ENCODE measurements at places on chromosomes 6 and 20.

DNA sequence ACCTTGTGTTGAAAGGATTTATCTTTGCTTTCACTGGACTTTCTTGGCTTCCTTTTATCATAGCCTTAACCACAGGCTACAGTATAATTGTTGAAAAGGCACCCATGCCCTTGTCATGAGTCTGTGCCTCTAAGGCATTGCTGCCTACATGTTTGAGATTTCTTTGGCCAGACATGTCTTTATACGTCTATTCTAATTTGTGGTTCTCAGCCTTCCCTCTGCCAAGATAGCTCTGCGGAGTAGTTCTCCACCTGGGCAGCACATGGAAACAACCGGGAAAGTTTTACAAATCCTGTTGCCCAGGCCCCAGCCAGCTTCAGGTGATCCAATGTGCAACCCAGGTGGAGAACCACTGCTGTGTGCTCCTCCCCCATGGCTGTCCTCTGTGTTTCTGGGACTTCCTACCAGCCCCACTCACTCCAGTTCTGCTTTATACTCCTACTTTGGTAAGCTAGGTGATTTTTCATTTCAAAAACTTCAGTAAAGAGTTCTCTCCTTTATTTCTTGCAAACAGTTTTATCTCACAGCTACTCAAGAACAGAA, 159.6 kb upstream of the MYLIP start:
- no peak for DNase-seq

GRCh38 chr6:49513153-49513989, 13.6 kb downstream of the GLYATL3 start:
- DNase-seq, result no peak

GRCh38 chr6:77326029-77326428, 137.3 kb downstream of the HTR1B start:
- DNase-seq, result no peak

DNA sequence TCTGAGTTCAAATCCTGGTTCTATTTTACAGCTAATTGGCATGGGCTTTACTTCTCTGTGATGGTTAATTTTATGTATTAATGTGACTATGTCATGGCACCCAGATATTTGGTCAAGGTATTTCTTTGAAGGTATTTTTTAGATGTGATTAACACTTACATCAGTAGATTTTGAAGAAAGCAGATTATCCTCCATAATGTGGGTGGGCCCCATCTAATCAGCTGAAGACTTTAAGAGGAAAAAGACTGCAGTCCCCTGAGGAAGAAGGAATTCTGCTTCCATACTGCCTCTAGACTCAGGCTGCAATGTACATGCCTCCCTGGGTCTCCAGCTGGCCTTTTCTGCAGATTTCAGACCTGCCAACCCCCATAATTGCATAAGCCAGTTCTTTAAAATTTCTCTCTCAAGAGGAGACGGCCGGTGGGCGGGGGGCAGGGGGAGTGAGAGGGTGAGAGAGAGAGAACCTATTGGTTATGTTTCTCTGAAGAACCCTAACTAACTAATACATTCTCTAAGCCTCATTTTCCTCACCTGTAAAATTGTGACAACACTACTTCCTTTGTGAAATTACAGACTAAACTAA, 338.2 kb upstream of the PRDM1 start:
- DNase-seq, result no peak

DNA sequence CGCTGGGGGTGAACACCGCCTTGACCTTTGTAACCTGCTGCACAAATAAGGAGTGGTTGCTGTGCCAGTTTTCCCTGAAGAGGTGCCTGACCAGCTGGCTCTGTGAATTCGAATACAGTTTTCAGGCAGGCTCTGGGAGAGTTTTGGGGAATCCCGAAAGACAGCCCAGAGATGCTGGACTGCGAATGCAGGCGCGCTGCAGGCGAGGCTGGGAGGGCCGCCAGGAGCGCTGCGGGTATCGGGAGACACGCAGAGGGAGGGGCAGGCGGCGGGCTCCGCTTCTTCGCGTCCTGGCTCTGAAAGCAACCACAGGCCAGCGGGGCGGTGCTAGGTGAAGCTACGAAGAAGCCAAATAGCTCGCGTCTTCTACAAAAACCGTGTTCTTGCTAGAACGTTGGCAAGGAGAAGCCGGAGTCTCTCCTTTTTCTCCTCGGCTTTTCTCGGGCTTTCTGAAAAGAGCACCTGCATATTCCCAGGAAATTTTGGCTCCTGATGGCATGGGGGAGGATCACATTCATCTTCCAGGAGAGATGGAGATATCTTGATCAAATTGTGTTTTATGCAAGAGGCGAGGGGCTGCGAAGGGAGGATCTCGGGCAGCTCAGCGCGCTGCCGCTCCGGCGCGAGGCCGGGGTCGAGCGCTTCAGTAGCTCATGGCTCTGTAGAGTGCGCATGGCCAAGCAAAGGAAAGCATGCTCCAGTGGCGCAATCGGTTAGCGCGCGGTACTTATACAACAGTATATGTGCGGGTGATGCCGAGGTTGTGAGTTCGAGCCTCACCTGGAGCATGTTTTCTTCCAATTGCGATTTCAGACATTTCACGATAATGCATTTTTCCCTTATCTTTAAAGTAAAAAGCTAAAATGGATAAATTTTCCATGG, 158.1 kb upstream of the ZNF184 start:
- no peak for DNase-seq

DNA sequence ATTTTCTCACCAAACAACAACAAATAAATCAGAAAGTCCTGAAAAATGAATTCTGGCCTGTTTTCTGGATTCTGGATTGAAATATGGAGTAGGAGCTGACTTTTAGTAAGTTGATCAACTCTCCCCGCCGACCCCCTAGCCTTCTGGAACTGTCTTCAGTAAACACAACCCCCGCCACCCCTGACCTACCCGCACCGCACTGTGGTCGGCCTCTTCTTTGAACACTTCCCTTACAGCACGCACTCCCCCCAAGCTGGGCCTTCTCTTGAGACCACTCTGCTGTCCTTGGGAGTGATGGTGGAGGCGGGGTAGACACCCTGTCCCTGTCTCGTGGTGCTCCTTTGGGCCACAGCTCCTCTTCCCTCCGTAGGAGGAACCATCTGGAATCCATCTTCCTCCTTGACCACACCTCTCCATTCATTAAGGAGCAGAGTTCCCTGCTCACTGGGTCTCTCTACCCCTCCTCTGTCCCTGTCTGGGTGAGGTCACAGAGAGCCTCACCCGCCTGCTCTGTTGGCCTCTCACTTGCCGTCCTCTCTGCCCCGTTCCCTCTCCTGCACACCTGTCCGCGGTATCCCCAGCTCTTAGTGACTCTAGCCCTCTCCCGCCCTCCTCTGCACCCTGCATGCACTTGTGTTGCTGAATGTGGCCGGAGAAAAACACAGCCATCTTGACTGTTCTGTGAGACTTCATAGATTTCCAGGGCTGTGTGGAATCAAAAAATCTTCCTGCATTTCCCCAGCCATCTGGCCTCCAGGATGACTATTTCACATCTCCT, 19.1 kb downstream of the SYNJ2 start:
- no peak for DNase-seq

- DNase-seq, result no peak
Measured at GRCh38 chr6:154337406-154338005, 19.1 kb downstream of the IPCEF1 start.
